ENCODE measurements at places on chromosomes 5 and 9. TPM values are rescaled to one million over a fixed set of nuclear protein-coding genes. Genes with fewer than 3 reads are reported as not detected.

GRCh38 chr5:76489877-76490688, 87.0 kb downstream of the IQGAP2 start:
- DNase-seq = no peak

DNA sequence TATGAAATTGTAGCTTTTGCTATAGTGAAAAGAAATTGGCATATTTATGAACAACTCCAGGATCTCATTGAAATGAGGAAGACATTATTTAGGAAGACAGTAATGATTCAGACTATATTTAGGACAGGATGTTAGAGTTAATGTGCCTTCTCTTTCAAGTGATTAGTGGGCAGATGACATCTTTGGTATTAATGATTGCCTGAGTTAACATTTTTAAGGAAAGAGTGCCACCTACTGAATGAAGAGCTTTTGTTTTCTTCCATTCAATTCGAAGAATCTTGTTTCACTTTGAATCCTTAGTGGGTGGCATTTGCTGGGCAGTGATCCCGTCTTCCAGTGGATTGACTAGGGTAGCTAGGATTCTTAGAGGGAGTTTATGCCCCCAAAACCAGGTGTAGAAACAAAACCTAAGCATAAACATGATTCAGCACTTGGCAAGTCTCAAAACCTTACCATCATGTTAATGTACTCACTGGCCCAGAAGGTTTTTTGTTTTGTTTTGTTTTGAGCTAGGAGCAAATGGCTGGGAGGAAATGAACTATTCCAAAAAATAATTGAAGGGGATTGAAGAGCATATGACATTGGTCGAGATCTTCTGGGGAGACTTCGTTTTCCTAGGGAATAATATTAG, 23.2 kb downstream of the MAP3K1 start:
- peak; percentile 84 for DNase-seq

DNA sequence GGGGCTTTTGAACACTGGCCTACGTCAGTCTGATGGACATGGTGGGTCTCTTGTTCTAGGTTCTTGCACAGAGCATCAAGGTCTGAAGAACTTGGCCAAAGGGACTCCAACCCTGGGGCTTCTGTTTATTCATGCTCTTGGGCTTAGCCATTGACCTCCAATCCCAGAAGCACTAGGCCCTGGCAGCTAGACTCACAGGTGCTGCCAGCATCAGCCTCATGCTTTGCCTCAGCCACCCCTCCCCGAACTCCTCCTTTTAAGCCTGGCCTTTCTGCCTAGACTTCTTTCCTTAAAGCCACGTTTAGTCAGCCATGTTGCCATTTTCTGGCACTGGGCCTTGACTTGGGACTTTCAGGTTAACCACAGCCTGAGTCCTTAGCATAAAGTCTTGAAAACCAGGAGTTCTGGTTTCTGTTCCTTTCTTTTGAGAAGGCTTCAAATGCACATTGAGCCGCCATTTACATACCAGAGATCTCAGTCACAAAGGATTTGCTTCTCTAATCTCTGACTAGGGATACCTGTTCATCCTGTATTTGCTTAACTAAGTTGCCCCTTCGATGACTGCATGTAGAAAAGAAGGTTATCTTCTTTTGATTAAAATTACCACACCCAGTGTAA, 54.7 kb downstream of the ANGPTL2 start:
- no peak for DNase-seq

DNA sequence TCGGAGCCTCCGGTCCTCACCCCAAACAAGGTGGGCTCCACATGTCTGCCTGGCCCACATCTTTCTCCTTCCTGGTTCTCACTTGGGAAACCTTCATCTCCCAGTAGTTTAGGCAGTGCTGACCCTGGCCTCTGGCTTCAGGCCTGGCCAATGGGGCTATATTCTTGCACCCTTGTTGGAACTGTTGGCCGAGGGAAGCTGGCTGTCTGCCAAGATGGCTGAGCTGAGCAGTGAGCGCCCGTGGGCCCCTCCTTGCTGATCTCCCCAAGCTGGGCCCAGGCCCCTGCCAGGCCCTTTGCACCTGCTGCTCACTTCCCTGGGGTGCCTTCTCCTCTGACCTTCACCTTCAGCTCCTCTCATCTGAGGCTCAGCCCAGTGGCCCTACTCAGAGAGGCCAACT, 31.3 kb downstream of the TSPAN17 start:
- no peak for DNase-seq

- peak; percentile 84 for DNase-seq
Measured at GRCh38 chr5:7218141-7218540, 177.8 kb upstream of the ADCY2 start.

GRCh38 chr5:50763846-50764245, 97.4 kb downstream of the PARP8 start:
- no peak for DNase-seq

DNA sequence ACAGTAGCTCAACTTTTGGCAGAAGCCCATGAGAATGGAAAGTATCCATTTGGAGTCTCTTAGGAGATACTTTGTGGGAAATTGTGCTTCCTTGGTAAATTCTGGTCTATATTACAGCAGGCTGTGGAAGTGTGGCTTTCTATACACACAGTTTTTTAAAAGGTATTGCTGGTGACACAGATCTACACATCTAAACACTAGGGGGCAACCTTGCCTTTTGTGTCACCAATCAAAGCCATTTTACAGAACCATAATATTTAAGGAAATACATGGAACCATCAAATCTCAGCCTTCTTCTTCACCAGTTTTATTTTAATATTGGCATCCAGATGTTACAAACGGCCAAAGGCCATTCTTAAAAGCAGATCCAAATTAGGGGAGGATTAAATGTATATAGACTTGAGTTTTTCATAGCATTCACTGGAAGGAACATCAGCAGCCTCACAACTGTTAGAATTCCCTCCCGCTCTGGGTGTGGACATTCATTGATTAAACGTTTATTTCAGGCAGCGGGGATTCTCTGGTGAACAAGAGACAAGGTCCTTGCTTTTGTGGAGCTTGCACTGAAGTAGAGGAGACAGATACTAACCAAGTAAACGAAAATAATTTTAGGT, 132.4 kb upstream of the EPB41L4A start:
- DNase-seq = peak; percentile 85

DNA sequence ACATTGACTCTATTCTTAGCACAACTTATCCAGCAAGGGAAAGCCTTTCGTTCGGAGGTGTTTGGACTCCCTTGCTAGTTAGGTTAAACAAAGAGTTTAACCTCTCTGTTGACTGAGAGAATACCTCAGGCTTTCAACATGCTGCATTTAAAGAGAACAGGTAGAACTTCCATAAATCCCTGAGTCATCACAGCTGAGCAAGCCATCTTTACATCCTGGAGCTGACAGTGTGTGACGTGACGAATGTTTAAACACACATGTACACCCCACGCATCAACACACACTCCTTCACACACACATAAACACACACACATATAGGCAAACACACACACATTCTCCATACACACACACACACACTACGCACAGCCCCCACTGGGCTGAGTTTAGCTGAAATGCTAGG, 152.8 kb downstream of the ADAMTS12 start:
- no peak for DNase-seq

DNA sequence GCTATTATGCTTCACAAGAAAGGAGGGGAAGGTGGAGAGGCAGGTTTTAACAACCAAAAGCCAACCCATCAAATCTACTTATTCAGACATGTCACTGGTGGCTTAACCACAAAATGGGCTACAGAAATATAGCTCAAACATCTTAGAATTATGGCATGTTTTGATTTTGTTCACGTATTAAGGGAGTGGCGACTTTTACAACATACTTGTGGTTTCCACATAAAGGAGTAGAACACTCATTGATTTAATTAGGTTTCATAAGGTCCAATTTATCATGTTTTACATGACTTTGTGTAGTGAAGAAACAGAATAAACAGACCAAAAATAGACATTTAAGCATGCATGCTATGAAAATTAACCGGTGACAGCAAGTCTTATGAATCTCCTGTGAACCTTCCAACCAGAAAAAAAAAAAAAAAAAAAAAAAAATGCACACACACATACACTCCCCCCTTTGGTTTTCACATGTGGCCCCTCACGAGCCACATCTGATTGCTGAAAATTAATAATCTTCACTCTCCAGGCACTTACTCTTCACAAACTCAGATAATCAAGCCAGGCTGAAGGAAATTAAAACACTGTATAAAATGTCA, 5.4 kb downstream of the ZNF608 start:
- no peak for DNase-seq

DNA sequence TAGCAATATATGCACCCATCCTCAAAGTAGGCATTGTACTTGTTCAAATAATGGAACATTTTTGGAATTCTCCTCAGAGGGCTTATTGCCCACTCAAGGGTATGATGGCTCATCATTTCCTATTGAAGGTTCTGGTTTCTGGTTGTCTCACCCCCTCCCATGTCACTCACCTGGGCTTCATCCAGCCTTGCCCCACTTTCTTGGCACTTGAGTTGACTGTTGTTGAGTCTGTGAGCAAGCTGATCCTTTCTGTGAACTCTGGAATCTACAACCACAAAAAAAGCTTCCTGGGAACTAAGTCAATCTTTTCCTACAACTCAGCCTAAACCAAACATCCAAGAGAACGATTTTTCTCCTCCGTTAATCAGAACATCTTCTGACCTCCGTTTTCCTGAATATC, 73.9 kb upstream of the ANKH start:
- no peak for DNase-seq

GRCh38 chr5:179623906-179624741, 653 bp upstream of the HNRNPH1 start:
- DNase-seq = peak; percentile 67

DNA sequence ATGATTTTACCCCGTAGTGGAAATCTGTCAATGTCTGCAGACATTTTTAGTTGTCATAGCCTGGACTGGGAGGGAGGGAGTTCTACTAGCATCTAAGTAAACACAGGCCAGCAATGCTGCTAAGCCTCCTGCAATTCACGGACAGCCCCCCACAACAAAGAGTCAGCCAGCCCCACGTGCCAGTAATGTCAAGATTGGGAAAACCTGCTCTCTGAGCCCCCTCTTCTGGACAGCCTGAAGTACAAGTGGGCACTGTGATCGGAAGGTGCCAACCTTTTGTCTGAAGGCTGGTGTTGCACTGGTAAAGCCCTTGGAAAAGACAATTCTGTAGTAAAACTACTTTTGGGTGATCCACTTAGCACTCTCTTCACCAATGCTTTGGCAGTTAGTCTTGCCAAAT, 154.5 kb downstream of the TARS1 start:
- DNase-seq = no peak

GRCh38 chr5:133274597-133274935, 222.8 kb downstream of the HSPA4 start:
- peak; percentile 90 for DNase-seq

DNA sequence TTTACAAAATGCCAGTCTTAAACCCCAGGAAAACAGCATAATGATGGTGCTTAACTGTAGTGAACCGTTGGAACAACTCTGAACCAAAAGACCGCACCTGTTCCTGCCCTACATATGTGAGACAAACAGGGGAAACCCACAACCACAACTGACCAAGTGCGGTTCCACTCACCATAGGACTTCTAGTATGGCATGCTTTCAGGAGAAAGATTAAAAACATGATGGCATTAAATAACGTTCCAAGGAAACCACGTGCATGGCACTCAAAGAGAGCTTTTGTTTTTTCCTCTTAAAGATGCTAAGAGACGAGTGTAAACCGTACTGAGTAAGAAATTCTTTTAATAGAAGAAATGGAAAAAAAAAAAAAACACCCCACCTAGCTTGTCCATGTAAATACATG, 119.8 kb downstream of the SSBP2 start:
- DNase-seq = no peak

GRCh38 chr9:18864516-18864915, 168.5 kb downstream of the SAXO1 start:
- DNase-seq = no peak

GRCh38 chr5:78808380-78808779, 159.8 kb upstream of the LHFPL2 start:
- DNase-seq = no peak

DNA sequence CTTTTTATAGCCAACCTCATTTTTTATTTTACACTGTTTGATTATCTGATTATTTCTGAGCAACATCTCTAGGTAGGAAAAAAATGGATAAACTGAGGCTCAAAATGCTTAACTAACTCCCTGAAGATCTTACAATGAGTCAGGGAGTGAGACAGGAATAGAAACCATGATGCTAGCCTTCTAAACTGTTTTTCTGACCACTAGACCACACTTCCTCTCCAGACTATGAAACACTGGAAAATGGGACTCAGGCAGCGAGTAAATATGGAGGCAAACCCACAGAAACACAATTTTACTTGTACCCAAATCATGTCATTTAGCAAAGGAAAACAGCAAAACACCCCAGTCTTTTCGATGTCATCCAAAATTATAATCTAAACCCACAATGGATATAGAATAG, 129.9 kb upstream of the ANKH start:
- DNase-seq = no peak

DNA sequence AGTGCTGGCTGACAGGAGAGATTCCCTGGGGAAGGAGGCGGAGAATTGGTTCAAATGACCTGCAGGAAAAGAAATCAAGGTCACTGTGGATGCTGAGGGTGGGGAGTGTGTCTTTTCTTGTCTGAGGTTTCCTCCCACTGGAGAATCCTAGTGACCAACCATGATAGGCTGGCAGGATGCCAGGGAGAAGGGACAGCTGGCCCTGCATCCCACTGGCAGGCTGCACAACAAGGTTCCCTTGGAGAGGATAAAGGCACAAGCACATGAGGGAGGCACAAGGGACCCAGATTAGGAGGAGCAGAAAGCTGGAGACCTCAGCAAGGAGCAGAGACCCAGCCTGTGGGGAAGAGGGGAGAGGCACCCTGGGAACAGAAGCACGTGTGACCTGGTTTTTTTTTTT, 11.4 kb upstream of the ZDHHC12 start:
- peak; percentile 19 for DNase-seq

DNA sequence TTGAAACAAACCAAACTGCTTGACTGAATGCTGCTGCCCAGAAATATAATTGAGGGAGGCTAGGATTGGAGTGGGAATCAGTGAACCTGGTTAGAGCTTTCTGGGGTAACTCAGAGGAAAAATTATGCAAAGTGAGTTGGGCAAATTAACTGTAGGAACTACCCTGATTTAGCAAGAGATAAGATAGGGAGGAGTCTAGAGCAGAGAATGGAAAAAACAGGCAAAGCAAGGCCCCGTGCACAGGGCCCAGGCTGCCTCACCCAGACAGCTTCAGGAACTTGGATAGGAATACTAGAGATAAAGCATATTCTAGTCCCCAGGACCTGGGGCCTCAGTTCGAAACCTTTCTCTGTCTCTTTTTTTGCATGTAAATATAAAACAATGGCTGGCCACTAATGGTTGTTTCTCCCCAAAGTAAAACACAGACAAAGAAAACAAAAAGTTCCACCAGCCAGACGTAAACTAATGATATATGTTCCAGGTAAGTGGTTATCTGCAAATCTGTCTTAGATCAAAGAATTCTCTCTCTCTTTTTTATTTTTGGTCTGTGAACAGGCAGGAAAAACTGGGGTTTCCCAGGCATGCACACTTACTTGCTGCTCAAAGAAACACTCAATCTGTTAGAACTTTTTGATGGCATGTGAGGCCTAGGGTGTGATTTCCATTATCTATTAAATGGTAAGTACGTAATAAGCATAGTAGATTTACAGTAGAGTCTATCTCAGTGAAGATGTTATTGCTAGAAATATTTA, 168.1 kb upstream of the MAP3K1 start:
- no peak for DNase-seq

- no peak for DNase-seq
Measured at GRCh38 chr9:4873066-4873465, 80.3 kb downstream of the RCL1 start.

Gene FANCG
- polyA plus RNA-seq = 13.5 TPM

Gene RMRP
- polyA plus RNA-seq = not detected

Gene MTX3
- polyA plus RNA-seq = 6.1 TPM

Gene SPATA31C1
- polyA plus RNA-seq = not detected

Gene DIPK1B
- 22.6 TPM for polyA plus RNA-seq

Gene SLC6A19
- 69.3 TPM for polyA plus RNA-seq

Gene DRD1
- polyA plus RNA-seq = 0.28 TPM

Gene LCN6
- not detected for polyA plus RNA-seq

Gene TMEM174
- 59.0 TPM for polyA plus RNA-seq
